ENCODE measurements at places on chromosomes 7 and 10.

DNA sequence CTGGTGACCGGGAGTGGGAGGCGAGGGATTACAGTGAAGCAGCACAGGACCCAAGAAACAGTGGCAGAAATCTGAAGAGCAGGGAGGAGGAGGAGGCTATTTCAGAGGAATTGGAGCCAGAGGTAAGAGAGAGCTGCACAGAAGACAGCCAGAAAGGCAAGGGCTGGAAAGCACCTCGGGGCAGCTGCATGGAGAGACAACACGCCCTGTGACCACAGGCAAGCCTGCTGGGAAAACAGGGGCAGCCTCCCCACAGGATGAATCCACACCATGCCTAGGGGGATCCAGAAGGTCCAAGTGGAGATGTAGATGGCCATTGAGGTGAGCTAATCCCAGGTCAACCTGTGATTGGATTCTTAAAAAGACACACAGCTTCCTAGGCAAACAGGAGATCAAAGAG is 118.8 kb downstream of the CLEC2L start:
- DNase-seq, result no peak

- DNase-seq, result no peak
Observed at GRCh38 chr7:47635091-47636080, 53.5 kb upstream of the TNS3 start.

DNA sequence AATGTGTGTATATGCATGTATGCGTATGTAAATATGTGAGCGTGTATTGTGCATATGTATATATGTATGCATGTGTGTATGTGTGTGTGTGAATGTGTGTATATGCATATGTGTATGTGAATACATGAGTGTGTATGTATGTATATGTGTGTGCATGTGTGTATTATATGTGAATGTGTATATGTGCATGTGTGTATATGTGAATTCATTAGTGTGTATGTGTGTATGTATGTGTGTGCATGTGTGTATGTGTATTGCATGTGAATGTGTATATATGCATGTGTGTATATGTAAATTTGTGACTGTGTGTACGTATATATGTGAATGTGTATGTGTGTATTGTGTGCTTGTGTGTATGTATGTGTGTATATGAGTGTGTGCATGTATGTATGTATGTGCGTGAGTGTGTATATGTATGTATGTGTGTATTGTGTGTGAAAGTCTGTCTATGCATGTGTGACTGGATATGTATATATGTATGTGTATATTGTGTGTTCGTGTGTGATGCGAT is 455.9 kb downstream of the TYW1 start:
- no peak for DNase-seq

- DNase-seq, result no peak
Observed at GRCh38 chr7:133795068-133795665, 332.0 kb upstream of the LRGUK start.

DNA sequence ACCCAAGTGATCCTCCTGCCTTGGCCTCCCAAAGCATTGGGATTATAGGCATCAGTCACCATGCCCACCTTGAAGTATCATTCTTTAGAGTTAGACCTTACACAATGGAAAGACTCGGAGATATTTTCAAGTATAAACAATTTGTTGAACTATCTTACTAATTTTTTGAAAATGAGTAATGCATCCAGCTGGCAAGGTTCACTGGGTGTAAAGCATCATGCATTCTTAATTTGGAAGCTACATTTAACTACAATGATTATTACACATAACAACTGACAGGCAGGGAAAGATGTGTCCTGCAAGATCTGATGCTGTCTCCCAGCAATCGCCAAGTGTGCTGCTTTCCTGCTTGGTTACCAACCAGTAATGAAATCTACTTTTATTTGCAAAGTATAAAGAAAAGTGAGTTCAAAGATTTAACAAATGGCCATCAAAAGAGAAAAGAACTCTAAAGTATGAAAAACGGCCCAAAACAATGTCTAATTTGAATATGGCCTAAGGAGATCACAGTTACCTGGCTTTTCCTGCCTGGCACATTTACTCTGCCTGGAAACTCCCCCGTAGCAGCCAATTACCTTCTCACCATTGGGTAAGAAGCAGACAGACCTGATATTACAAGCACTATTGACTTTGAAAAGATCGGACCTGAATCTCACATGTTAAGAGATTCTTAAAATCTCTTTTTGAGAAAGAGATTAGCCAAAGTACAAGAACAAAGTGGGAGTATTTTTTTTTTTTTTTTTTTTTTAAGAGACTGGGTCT is 59.3 kb upstream of the NMT2 start:
- DNase-seq, result peak; percentile 42

GRCh38 chr7:134196439-134196838 is 69.3 kb downstream of the LRGUK start:
- no peak for DNase-seq

- DNase-seq, result peak; percentile 47
Observed at GRCh38 chr7:37920849-37921805, 687 bp downstream of the EPDR1 start.

- no peak for DNase-seq
Observed at GRCh38 chr10:88111294-88111693, 247.9 kb downstream of the PTEN start.

GRCh38 chr10:12333380-12334185 is 15.8 kb upstream of the CAMK1D start:
- DNase-seq, result peak; percentile 99

- no peak for DNase-seq
Observed at GRCh38 chr10:118802126-118802793, 47.5 kb upstream of the CACUL1 start.

- DNase-seq, result no peak
Observed at GRCh38 chr10:122478971-122479370, 17.6 kb downstream of the HTRA1 start.

DNA sequence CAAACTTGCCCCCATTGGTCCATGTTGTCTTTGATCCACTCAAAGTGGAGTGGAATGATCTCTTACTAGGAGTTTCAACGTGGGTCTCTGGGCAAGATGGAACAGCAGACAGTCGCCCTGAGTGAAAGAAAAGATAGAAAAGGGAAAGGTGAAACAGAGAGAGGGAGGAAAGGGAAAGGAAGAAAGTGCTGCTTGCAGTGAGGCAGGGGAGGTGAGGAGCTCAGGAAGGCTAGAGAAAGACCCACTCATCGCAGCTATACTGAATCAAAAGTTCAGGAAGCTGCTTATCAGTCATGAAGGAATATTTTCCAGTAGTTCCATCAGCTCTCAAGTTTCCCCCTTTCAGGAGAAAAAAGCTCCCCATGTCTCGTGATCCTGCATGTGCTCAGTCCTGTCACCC is 86.9 kb downstream of the ZNF467 start:
- no peak for DNase-seq

- DNase-seq, result no peak
Observed at GRCh38 chr10:1208366-1209311, 152.5 kb downstream of the WDR37 start.

DNA sequence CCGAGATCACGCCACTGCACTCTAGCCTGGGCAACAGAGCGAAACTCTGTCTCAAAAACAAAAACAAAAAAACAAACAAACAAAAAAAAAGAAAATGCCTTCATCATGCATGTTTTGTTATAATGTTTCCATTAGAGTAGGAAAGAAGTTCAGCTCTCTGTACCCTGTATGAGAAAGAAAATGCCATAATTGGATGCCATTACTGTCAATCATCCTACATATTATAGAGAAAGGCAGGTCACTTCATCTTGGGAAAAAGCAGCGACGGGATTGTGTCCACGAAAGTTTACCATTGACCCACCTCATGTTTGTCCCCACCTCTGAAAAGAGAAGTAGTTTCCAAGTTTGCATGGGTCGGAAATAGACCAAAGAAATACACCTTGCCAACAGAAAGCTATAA is 33.8 kb downstream of the SEC61G start:
- no peak for DNase-seq

GRCh38 chr10:108469940-108470339 is 1305.4 kb upstream of the SORCS1 start:
- DNase-seq, result no peak

- no peak for DNase-seq
Observed at GRCh38 chr10:11588873-11589574, 22.4 kb downstream of the USP6NL start.

- DNase-seq, result peak; percentile 66
Observed at GRCh38 chr7:22572937-22573336, 72.9 kb upstream of the STEAP1B start.

- no peak for DNase-seq
Observed at GRCh38 chr10:132415956-132416355, 19.0 kb downstream of the PWWP2B start.

DNA sequence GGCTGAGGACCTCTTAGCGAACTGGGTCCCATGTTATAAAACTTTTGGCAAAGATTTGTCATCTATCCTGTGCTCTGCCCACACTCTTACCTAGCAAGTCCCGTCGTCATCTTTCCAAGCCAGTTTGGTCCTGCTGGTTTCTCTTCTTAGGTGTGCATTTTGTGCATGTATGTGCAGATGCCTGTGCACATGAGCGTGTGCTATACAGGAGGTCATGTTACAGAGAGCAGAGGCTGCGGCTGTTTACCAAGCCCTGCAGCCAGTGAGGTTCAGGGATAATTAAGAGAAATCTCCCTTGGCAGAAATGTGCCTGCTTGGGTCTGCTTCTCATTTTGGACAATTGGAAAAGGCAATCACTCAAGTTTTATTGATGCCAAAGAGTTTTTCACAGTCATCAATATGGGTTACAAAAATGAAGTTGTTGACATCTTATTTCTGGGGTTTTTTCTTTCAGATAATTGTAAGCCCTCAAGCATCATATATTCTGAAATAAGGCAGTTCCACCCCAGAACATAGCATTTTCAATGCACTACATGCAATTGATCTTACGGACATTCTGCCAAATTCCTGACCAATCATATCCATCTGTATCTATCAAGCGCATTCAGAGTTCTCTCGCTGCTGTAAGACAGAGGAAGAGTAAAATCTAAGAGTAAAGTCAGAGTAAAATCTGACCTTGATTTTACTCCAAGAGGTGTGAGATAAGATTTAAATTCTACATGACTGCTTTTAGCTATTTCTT is 361.4 kb upstream of the ZNF32 start:
- DNase-seq, result no peak

DNA sequence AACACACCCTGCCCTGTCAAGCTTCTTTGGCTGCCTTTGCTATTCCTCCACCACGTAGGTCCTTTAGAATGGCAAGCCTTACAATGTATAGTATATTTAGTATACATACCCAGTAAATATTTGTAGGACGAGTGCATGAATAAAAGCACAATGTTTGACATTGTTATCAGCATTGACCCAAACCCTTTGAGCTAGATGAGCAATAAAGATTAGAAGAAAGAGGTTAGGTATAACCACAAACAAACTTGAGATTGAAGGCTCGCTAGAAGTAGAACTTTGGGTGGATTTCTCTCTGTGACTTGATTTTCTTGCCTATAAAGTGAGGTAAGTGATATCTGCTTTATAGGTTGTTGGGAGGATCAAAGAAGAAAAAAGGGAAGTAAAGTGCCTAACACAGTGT is 561.0 kb upstream of the GALNT17 start:
- DNase-seq, result no peak

DNA sequence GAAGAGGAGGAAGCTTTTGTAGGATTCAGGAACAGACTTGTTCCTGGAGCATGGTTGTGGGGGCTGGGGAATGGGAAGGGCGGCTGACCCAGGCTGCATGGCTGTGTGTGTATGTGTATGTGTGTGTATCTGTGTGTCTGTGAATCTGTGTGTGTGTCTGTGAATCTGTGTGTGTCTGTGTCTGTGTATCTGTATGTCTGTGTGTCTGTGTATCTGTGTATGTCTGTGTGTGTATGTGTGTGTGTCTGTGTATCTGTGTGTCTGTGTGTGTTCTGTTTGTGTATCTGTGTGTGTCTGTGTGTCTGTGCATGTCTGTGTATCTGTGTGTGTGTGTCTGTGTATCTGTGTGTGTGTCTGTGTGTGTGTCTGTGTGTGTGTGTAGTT is 6.6 kb upstream of the STX1A start:
- no peak for DNase-seq

GRCh38 chr7:114670676-114671075 is 251.2 kb upstream of the MDFIC start:
- peak; percentile 16 for DNase-seq

DNA sequence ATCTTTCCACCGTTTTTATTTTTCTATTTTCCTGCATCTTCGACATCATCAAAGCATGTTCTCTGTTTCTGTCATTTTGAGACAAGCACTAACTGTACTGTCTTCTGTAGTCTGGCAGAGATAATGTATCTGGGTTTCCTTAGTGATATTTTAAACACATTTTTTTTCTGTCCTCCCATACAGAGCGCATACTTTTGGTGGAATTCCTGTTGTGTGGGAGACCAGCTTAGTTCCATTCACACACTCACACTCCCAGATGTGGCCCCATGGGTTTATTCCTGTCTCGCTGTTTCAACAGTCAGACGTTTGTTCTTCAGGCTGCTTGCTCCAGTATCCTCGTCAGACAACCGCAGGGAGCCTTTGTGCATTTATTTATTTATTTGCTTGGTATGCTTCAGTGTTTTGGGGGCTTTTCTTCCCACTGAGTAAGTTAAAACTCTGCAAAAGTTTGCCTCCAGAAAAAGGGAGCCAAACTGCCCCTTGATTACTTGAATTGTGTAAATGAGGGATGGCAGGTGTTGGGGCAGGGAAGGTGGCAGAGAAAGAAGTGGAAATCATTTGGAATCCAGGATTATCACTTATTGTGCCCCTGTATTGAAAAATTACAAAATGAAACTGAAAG is 456.8 kb upstream of the KLF6 start:
- DNase-seq, result peak; percentile 100

DNA sequence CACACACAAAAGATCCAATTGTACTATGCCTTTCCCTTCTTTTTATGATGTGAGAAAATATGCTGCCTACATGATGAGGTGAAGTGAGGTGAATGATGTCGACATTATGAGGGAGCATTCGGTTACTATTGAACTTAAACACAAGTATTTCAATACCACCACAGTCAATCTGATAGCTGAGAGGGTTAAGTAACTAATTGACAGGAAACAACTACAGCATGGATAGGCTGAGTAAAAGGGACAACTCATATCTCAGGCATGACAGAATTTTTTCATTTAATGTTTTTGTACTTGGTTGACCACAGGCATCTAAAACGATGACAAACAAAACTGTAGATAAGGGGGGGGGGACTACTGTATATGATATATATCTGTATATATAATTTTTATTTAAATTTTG is 488.9 kb downstream of the SH2D4B start:
- DNase-seq, result peak; percentile 84

- no peak for DNase-seq
Observed at GRCh38 chr7:144452064-144452463, 48.6 kb upstream of the NOBOX start.

DNA sequence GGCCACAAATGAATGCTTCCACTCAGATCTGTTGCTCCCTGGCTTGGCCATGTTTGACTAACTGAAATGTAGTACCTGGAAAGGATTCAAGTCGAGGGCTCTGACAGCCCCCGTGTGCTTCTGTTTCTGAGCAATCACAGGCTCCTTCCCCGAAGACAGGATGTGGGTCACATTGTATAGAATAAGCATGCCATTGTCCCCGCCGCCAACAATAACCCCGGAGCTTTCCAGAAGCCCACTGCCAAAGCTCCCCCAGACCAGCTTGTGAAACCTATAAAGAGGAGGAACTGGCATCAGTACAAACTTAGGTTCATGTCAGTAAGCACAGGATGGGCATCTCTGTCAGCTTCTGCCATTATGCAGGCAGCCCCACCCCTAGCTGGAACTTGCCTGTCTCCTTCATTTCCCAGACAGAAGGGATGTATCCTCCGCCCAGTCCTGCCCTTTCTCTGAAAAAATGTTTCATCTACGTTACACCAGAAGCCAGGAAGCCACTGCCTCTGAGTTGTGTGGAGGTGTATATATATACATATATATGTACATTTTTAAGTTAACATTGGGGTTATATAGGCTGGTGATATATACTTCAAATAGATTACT is 10.3 kb downstream of the SEC31B start:
- DNase-seq, result no peak

GRCh38 chr7:158559356-158559755 is 28.3 kb downstream of the PTPRN2 start:
- no peak for DNase-seq

GRCh38 chr10:80829151-80829550 is 291.4 kb downstream of the SH2D4B start:
- no peak for DNase-seq
